CD4-positive, alpha-beta T cell treated with Interleukin-17A for 1 hour (primary cell): ENCODE measurements at places on chromosomes 2 and 18.

- DNase-seq: no peak
Measured at GRCh38 chr2:20177556-20178248, 47.2 kb downstream of the SDC1 start.

- no peak for DNase-seq
Measured at GRCh38 chr18:66209656-66210055, 394.2 kb downstream of the CDH19 start.

DNA sequence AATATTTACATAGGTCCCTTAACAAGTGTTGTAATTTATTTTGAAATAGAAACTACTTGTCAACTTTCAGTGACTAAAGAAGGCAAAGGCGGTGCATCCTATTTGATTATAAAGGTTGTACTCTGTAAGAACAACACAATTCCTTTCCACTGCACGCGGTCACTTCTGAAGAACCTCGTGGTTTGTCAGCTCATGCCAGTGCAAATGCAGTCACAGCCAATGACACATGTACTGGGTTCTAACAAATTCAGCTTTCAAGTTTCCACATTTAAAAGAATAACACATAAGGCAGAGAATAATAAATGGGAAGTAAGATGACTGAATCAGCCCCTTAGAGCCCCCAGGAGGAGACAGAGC is 39.7 kb downstream of the CYB5A start:
- DNase-seq: no peak

DNA sequence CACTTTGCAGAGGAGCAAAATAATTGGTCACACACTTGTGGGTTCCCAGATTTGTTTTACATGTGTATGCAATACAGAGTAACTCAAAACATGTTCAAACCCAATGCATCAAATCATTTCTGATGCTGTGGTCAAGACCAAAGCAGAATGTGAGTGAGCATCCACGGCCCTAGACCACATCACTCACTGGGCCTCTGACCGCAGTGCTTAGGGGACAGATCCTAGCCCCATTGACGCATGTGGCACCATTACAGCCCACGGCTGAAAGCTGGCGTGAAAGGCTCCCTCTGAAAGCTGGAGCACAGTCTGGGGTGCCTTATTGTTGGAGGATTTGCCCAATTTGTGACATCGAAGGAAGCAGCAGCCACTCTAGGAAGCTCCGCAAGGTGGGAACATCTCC is 498.8 kb upstream of the TCF4 start:
- no peak for DNase-seq

DNA sequence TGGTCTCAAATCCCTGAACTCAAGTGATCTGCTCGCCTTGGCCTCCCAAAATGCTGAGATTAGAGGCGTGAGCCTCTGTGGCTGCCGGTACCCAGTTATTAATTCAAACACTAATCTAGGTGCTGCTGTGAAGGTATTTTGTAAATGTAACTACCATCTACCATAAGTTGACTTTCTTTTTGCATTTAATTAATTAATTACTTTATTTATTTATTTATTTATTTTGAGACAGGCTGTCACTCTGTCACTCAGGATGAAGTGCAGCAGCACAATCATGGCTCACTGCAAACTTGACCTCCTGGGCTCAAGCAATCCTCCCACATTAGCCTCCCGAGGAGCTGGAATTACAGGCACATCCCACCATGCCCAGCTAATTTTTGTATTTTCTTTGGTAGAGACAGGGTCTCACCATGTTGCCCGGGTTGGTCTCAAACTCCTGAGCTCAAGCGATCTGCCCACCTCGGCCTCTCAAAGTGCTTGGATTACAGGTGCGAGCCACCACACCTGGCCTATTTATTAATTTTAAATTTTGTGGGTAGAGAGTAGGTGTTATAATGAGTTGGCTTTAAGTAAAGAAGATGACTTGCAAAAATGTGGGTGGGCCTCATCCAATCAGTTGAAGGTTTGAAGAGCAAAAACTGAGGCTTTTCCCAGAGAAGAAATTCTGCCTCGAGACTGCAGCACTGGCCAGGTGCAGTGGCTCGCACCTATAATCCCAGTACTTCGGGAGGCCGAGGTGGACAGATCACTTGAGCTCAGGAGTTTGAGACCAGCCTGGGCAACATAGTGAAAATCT is 17.3 kb upstream of the NMUR1 start:
- no peak for DNase-seq

- no peak for DNase-seq
Measured at GRCh38 chr2:108835040-108835439, 48.5 kb downstream of the CCDC138 start.
